ENCODE measurements at places on chromosomes 3 and 15.

- no peak for DNase-seq
Observed at GRCh38 chr3:164608554-164609276, 469.6 kb downstream of the SI start.

- DNase-seq: no peak
Observed at GRCh38 chr15:65476903-65477302, 40.6 kb downstream of the DPP8 start.

GRCh38 chr15:86163816-86164215 is 84.1 kb downstream of the AGBL1 start:
- no peak for DNase-seq

- DNase-seq: no peak
Observed at GRCh38 chr3:183085634-183086390, 13.5 kb downstream of the MCCC1 start.

- DNase-seq: no peak
Observed at GRCh38 chr3:116561529-116561928, 116.2 kb upstream of the LSAMP start.

- DNase-seq: no peak
Observed at GRCh38 chr15:39969002-39969394, 35.1 kb downstream of the EIF2AK4 start.

DNA sequence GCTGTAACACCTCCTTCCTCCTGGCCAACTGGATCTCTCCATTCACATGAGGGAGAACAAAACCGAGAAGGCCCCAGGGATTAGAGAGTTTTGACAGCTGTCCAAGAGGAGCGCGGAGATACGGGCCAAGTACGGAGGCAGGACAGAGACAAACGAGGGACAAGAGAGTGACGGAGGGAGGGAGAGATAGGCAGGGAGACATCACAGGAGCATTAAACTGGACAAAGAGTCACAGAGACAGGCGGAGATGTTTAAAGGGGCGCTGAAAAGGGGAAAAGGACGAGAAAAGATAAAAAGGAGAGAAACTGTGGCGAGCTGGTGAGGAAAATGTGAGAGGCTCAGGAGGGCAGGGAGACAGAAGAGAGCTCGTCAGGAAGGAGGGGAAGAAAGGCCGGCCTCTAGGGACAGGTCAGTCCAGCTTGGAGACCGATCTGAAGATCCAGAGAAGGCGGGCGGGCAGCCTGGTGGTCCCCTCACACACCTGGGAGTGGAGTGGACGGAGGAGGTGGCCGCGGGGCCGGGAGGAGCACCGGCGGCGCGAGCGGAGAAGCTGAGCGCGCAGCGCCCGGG is 40.5 kb upstream of the ROPN1 start:
- DNase-seq: no peak

DNA sequence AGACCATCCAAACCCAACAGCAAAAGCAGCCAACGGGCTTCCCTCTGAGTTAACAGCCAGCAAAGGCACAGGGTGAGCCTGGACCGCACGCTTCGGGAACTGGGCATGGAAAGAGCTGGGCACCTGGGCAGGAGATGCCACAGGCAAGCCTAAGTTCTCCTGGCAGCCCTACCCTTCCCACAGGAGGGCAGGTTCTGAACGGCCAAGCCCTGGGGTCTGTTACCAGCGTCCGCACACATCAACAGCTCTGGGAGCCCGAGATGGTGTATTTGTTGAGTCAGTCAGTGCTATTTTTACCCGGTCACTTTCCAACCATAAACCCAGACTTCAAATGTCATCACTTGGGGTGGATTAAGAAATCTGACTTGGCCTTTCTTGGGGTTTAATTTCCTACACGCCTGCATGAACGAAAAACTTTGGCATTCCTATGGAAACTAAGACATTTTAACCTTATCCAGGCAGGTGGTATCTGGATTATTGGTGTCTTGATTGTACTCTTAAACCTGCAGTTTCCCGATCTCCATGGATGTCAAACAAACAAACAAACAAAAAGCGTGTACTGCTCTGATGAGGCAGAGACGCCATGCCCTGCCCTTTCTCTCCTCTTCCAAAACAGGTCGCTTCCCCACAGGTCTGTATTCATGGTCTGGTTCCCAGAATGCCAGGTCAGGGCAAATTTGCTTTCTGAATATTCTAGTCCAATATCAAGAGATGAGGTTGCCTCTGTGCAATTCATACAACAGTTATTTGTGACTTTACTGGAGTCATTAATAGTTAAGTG is 99.7 kb downstream of the XXYLT1 start:
- DNase-seq: no peak

- DNase-seq: no peak
Observed at GRCh38 chr3:62329971-62330370, 43.4 kb downstream of the FEZF2 start.

GRCh38 chr3:71885006-71885405 is 100.1 kb upstream of the PROK2 start:
- DNase-seq: no peak

GRCh38 chr3:108833611-108834010 is 11.0 kb downstream of the TRAT1 start:
- DNase-seq: no peak

DNA sequence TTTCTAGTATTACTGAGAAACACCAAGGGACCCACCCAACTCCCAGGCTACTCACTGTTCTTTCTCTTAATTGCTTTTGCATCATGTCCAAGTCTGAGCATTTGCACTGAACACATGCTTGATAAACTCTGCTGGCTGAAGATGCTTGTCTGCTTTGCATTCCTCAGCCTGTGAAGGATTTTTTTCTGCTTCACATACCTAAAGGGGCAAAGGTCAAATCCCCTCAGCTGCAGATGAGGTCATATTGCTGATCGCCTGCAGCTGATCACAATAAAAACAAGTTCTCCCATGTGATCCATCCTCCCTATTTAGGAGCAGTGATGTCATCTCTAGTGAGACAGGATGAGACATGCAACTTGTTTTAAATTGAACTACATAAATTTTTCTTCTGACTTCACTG is 84.6 kb upstream of the DCBLD2 start:
- DNase-seq: no peak

- no peak for DNase-seq
Observed at GRCh38 chr3:177484206-177484605, 286.9 kb upstream of the TBL1XR1 start.

- no peak for DNase-seq
Observed at GRCh38 chr15:56942118-56942517, 23.7 kb downstream of the TCF12 start.

GRCh38 chr15:30670056-30670455 is 44.1 kb downstream of the ARHGAP11B start:
- no peak for DNase-seq

DNA sequence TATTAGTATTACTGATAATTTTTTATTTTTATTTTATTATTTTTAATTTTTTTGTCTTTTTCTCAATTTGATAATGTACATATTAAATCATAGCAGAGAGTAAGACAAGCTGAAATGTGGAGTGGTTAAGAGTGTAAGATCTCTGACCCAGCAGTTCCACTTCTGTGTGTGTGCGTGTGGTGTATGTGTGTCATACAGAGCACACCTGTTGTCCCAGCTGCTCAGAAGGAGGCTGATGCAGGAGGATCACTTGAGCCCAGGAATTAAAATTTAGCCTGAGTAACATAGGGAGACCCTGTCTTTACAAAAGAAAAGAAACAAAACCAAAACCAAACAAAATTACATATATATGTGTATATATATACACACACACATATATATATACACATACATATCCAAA is 1.4 kb upstream of the CIDEC start:
- DNase-seq: no peak

DNA sequence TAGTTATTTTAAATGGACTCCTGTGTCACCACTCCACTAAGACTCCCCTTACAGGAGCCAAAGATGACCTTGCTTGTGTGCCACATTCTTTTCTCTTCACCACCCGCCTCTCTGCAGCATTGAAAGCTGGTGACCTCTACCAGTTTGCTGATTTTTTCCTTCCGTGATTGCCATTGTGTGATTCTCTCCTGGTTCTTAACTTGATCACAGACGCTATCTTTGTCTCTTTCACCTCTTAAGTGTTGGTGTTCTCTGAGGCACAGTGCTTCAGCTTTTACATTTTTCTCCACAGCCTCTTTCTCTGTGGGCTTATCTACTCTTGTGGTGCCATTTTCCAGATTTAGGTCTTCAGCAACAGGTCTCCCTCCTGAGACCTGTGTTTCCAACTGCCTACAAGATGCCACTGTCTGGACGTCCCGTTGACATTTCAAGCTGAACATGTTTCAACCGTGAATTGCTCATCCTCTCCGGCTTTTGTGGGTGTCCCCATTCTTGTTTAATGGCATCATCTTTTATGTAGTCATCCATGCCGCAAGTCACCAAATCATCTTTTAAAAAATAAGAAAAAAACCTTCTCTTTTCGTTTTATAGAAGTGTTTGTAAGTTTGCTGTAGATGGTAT is 26.5 kb downstream of the IQGAP1 start:
- DNase-seq: no peak

DNA sequence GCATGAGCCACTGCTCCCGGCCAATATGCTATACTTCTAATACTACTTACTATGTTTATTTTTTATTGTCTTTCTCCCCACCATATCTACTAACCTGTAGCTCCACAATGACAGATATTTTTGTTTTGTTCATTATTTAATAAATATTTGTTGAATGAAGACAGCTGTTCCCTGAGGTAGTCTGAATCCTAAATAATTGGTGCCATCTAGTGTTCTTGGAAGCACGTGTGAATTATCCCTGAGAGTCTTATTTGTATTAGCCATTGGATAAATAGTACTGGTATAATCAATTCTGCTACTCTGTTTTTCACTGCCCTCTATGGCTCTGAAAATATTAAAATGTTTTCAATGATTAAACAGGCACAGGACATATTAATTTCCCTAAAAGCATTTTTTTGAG is 5.6 kb upstream of the APPL1 start:
- DNase-seq: no peak

DNA sequence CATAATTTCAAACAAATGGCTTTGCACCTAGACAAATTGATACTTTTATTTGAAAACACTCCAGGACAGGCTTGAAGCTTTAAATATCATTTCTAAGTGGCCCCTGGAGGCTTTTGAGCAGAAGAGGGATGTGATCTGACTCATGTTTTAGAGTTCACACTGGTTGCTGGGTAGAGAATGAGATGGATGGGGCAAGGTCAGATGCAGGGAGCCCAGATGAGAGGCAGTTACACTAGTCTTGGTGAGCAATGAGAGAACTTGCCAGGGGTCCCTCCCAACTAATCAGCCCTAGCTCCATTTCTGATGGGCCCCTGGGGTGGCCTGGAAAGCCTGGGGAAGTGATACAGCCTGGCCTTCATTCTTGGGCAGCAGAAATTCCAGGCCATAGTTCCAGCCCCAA is 190.4 kb downstream of the MEGF11 start:
- no peak for DNase-seq

DNA sequence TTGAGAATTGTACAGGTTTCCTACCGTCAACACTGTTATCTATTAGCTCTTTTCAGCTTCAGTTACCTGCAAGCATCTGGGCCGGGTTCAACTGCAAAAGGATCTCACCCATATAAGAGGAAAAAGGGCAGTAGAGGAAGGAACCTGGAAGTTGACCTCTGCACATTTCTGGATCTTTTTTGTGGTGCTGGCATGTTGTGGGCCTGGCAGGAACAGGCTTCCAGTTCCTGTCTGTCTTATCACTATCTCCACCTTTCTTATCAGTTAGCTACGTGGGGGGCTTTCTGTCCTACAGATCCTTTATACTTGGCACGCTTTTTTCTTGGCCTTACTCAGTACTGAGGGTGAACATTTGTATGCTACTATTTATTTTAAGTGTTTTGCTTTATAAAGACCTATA is 42.2 kb upstream of the TJP1 start:
- DNase-seq: no peak

- DNase-seq: no peak
Observed at GRCh38 chr15:78342021-78342420, 1.9 kb downstream of the CRABP1 start.

- no peak for DNase-seq
Observed at GRCh38 chr15:69161878-69162213, 1.4 kb downstream of the GLCE start.

GRCh38 chr3:78255403-78255802 is 1215.5 kb downstream of the ROBO2 start:
- no peak for DNase-seq

DNA sequence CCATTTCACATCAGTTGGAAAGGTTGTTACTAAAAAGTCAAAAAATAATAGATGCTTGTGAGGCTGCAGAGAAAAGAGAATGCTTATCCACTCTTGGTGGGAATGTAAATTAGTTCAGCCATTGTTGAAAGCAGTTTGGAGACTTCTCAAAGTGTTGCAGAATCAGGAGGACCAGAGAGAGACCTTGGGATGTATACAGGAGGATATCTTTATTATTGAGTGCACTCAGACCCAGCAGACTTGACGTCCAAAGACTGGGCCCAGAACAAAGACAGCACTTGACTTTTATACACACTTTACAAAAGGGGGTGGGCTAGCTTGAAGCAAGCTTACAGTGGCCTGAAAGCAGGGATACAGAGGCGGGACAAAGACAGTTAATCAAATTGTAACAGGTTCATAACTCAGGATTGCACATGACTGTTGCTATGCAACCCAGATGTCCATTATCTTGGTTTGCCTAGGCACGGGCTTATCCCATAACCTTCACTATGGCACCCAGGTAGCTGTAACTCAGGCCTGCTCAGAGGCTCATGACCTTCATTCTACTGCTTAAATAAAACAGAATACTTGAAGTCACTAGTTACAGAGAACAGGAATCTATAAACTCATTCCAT is 127.7 kb downstream of the SPATA16 start:
- DNase-seq: no peak

GRCh38 chr15:44719293-44719999 is 8.1 kb downstream of the B2M start:
- DNase-seq: peak; percentile 64

Data from activated naive CD4-positive, alpha-beta T cell treated with anti-CD3 and anti-CD28 coated beads, Interleukin-2, amount 50 U/mL, for 16 hours (primary cell).